ENCODE measurements at places on chromosomes 1 and 21.
A peak's percentile ranks its signal among the peaks of the same experiment; 100 is the strongest.

DNA sequence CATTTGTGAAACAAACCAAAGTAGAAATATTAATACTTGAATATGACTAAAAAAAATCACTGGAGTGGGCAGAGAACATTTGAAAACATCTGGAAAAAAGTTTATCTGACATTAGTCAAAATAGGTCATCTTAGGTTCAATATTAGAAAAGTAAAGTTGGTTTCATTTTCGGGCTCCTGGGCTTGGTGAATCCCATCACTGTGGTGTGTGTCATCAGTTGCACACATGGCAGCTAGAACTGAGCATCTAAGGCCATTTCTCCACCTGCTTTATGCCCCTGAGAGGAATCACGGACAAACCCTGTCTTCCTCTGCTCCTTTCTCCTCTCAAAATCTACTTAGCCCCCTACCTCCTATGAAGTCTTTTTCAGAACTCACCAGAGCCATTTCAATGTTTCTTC lies 5.4 kb downstream of the HSD11B1 start:
- no peak for DNase-seq

DNA sequence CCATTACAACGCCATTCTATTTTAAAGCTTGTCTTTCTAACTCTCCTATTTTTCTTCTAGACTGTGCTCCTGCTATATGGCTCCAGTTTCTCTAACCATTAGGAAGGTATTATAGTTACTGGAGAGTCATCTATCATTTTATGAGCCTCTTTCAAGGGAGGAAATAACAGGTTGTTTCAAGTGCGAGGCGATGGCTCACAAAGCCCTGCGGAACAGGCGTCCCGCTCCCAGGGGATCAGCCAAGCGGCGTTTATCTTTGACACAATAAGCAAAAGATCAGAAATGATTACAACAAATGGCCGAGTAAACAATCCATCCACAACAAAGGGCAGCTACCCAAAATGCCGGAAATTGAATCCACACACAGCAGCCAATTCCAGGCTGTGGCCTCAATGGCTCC lies 249.5 kb upstream of the POU3F1 start:
- DNase-seq: no peak

DNA sequence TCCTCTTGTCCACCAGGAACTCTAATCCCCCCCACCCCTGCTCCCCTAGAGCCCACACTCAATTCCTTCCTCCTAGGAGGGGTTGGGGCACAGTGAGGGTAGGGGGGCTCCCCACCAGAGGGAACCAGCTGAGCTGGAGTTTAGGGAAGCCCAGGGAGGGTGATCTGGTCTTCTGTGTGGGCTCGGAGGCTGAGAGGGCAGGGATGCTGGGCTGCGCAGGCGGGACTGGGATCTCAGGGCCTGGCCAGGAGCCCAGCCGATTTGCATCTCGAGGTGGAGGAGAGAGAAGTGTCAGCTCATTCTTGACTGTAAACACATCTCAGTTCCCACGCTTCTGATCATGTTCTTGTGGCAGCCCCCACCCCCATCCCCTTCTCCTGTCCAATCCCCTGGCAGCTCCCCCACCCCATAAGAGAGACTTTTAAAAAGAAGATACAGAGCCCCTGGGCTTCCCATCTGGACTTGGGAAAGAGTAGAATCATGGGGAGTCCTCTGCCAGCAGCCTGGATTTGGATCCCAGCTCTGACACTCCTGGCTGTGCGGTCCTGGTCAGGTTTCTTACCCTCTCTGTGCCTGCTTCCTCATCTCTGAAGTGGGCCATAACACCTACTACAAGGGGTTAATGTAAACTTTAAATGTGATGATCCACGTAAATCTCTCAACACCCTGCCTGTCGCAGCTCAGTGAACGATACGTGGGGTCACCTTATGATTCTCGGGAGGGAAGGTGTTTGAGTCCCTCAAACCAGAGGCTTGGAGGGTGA lies 6.6 kb downstream of the PEAR1 start:
- DNase-seq: no peak

GRCh38 chr1:94230920-94231319 lies 6.5 kb downstream of the ARHGAP29 start:
- no peak for DNase-seq

DNA sequence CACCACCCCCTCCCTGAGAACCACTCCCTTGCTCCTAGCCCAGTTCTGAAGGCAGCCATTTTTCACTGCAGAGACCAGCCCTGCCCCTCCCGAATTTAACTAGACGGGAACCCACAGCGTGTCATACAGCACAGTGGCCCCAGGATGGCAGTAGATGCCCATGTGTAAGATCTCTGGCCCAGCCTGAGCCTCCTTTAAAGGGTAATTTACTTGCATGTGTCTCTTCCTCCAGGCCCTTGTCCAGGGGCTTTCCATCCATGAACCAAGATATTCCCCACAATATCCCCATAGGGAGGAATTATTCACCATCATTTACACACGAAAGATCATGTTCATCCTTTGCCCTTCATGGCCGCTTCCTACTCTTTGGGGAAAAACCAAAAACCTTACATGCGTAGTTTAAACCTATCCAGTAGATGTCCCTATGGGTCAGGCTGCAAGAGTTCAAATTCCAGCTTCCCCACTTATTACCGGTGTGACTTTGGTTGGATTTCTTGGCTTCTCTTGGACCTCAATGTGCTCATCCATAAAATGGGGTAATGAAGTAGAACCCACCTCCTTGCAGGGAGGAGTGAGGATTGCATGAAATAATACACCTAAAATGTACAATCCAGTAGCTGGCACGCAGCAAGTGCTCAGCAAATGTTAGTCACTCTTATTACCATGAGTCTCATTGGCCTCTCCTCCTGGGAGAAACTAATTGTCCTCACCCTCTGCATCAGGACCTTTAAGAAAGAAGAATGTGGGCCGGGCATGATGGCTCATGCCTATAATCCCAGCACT lies 4.0 kb upstream of the LACTBL1 start:
- peak; percentile 49 for DNase-seq

DNA sequence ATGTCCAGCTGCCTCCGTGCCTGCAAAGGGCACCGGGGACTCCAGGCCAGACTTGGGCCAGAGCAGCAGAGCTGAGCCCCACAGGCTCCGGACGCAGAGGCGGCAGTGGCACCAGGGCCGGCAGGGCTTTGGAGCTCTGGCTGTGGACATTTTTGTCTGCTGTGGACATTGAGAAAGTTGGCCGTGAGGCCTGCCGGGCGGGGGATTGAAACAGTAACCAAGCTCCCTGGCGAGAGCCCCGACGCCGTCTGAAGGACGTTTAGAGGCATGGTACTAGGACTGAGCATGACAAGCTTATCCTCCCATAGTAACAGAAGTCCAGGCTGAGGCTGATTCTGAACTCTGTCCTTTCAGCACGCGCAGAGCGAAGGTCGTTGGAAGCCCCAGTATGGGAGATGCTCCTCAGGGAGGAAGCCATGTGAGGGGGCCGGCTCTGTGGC lies 323.8 kb downstream of the AMY1C start:
- no peak for DNase-seq

- no peak for DNase-seq
These were observed 48.2 kb downstream of the HLCS start for GRCh38 chr21:36918291-36918690.

DNA sequence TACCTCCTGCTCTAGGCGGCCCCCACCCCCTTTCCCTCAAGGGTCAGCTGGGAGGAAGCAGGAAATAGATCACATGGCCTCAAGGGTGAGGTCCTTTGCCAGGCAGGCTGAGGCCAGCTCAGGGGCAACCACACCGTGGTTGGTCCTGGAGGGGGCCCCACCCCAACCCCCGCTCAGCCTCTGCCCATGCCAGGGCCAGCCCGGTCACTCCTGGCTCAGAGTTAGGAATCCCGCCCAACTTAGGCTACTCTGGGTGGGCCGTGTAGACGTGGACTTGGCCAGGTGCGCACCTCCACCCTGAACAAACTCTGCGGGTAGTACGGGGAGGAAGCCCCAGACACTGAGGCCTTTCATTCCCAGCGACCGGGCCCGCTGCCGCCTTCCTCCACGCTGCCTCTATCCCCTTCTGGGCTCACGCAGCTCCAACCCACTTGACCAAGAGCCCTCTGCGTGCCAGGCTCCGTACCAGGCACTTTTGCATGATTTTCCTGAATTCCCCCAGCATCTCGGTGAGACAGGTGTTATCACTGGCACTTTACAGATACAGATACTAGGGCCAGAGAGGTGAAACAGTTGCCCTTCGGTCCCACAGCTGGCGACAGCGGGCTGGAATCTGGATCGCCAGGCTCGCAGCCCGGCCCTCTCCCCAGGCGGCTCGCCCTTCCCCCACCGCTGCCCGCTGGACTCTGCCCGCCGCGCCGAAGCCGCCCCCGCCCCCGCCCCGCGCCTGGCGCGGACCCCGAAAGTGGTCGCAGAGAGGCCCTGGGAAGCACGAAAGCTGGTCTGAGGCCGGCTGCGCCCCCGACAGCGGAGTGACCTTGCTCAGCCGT lies 769 bp downstream of the GALE start:
- DNase-seq: no peak

DNA sequence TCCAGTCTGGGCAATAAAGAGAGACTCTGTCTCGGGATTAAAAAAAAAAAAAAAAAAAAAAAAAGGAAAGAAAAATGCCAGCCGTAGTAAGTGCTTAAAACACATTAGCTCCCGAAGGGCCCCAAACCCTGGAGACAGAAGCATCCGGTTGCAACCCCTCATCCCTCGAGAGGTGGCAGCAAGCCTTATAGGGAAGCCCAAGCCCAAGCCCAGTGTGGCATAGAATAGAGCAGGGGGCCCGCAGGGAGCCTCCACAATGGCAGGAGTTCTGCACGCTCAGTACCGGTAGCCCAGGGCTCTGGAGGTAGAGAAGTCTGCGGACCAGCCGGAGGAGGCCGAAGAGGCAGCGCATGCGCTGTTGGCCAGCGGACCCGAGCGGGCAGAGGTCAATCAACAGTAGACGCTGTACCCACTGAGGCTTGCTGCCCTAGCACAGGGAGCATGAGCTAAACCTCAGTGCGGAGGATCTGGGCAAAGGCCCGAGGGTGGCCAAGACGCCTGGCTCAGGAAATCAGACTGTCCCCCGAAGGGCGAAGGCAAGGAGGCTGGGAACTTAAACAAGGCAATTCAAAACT lies 34.1 kb upstream of the C1orf198 start:
- no peak for DNase-seq

GRCh38 chr1:154682254-154682653 lies 74.3 kb upstream of the ADAR start:
- DNase-seq: no peak

- peak; percentile 61 for DNase-seq
These were observed at the start of gene TAGLN2 for GRCh38 chr1:159924791-159925718. TSS of gene TAGLN2 (minus strand) at chr1:159925507. CDS start at chr1:159920509, 4,998 bp downstream.

- no peak for DNase-seq
These were observed 9.0 kb upstream of the FAM131C start for GRCh38 chr1:16082283-16083038.

- no peak for DNase-seq
These were observed 16.2 kb downstream of the CCSAP start for GRCh38 chr1:229326601-229327000.

DNA sequence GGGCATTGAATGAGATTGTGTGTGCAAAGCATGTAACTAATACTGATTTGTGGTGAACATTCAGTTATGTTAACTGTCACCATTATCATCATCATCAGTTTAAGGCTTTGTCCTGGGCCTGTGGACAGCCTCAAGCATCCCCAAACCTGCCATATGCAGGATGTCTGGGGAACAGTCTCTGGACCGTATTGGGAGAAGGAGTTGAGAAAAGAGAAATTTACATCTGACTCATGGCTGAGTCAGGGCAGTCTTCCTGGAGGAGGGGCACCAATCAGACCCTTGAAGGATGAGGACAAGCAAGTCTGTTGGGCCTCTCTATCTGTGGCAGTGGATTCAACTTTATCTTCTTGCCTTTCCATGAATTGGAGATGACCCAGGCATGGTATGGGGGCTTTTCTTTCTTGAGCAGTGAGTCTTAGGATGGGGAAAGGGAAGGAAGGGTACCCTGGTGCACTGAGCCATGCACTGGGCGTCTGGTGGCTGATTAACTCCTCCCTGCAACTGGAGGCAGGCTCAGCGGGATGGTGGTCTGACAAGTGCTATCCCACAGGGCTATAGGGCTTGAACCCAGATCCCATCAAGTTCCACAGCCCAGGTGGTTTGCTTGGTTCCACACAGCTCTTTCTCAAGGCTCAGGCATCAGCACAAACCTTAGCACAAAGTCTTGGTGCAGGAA lies 2.9 kb downstream of the PADI3 start:
- DNase-seq: no peak

DNA sequence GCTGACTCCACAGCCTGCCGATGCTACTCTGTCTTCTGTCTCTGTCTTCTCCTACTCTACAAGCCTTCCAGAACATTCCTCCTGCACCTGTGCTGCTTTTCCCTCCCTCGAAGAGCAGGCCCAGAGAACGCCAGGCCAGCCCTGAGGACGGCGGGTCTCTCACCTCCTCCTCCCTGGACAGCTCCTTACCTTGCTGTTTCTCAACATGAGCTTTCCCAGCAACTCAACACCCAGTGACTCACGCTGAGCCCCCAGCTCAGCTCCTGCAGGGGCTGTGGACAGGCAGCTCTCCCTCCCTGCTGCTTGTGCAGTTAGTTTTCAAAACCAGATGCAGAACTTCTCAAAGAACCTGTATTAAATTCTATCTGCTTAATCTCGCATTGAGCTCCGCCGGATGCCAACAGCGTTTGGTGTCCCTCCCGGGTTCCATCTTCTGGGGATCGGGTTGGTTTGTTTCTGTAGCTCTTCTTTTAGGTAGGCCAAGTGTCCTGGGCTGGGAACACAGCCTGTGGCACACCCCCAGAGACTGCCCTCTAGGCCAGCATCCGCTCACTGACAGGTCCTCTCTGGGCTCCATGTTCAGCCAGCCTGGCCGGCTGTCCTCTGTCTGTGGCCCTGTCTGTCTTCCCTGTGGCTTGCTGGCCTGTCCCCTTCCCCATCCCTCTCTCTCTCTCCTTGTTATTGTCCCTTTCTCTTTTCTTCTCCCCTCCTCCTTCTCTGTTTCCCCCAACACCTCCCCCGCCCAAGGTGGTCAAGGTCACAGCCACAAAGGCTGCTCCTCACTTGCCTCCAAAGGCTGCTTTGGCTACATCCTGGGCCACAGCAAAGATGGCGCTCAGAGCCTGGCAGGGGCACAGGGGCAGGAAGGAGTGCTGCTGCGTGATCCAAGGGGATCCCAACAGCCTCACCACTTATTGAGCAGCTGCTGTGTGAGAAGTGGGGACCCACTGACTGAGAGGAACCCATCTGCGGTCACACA lies 391.0 kb downstream of the MATN1 start:
- DNase-seq: no peak

- DNase-seq: no peak
These were observed 9.6 kb downstream of the ZBTB18 start for GRCh38 chr1:244060686-244061085.

DNA sequence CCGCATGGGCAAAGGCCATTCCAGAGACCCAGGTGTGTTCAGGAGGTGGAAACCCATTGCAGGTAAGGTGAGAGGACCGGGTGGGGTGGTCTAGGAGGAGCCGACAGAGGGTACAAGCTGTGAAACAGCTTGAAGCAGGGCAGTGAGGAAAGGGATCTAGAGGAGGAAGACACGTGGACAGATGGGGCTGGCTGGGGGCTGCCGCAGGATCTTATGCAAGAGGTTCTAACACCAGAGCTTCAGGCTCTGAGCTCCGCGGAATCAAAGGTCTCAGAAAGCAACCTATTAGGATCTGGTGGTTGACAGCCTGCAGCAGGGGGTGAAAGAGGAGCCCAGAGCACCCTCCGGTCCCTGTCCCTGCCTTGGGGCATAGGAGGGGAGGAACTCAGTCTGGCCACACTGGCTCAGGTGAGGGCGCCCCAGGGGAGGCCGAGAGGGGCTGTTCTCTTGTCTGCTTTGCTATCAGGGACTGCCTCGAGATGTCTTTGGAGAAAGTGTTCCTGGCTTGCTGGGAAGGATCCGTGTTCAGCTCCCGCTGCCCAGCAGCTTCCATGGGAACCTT lies 1.9 kb downstream of the TFF1 start:
- DNase-seq: no peak

GRCh38 chr1:247551721-247552120 lies 2.8 kb downstream of the GCSAML start:
- DNase-seq: no peak

- no peak for DNase-seq
These were observed 27.5 kb downstream of the SLC37A1 start for GRCh38 chr21:42541174-42541573.
